Activated T-helper 9 cell treated with anti-CD3 and anti-CD28 coated beads, Interleukin-2, amount 50 U/mL, for 16 hours (primary cell): ENCODE measurements at places on chromosomes 16 and 17.
A peak's percentile ranks its signal among the peaks of the same experiment; 100 is the strongest.

DNA sequence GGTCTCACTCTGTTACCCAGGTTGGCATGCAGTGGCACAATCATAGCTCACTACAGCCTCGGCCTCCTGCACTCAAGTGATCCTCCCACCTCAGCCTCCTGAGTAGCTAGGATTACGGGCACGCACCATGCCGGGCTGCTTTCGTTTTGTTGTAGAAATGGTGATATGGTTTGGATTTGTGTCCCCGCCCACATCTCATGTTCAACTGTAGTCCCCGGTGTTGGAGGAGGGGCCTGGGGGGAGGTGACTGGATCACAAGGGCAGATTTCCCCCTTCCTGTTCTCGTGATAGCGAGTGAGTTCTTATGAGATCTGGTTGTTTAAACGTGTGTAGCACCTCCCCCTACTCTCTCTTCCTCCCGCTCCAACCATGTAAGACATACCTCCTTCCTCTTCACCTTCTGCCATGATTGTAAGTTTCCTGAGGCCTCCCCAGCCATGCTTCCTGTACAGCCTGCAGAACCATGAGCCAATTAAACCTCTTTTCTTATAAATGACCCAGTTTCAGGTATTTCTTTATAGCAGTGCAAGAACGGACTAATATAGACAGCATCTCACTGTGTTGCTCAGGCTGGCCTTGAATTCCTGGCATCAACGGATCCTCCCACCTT is 6.0 kb downstream of the PDZD9 start:
- no peak for DNase-seq

DNA sequence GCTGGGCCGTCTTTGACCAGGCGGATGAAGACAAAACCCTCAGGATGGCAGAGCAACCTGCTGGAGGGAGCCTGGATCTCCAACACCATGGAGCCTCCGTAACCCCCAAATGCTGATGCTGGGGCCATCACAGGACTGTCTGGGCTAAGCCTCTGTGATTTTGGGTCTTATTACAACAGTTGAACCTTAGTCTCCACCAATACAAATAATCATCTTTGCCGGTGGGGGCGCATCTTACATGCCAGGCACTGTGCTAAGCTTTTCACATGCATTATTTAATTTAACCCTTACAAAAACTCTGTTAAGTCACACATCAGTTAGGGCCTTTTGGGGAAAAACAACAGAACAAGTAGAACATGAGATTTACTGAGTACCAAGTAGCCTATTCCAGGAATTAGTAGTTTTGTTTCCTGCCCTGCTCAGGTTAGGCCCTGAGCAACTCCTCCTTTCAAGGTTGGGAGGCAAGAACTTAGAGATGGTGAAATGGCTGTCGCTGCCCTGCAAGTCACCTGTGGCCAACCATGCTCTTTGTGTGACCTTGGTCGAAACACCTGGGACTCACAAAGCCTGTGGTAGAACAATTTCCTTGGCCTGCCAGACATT is 8.9 kb upstream of the ITGAM start:
- DNase-seq: no peak

DNA sequence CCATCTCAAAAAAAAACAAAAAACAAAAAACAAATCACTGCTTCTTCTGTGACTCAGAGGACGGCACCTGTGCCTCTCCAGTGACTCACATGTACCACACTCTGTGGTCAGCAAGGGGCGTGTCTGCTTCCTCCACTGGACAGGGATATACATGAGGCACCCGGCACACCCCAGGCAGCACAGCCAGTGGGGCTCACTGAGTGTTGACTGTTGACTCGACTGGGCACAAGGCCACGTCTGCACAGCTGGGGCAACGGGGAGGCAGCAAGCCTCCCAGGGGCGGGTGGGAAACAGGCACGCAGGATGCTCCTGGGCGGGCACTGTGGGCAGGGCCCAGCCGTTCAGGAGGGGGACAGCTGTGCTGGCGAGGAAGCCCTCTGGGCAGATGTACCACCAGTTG is 64.1 kb downstream of the TIMM22 start:
- no peak for DNase-seq

DNA sequence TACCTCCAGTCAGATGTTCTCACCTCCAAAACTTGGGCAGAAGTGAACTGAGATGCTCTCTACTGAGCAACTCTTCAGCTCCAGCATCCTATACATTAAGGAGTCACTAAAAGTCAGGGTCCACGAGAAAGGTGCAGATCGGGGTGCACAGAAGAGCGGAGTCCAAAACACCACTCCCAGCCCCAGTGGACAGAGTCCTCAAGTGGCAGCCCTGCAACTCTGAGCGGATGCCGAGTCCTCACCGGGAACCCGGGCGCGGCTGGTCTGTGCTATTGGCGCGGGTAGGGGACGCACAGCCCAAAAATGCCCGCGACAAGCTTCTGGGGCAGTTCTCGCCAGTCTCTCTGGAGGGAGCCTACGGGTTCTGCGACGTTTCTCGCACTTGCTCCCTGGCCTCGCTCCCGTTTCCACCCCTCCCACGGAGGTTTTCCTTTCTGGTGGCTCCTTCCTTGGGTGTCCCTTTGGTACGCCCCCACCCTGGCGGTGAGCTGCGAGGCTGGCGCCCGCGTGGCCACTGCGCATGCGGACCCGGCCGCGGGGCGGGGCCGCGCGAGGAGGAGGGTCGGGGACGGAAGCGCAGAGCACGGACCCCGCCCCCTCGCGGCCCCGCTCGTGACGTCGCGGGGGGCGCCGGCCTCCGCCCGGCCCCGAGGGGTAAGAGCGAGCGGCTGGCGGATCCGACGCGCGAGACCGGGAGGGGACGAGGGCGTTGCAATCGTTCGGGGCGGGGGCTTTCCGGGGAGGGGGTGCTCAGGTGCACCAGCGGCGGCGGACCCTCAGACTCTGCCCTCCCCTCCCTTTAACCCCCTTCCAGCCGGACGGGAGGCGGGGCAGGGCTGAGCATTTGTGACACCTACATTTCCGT is at the start of gene TMEM219:
TSS of gene TMEM219 (plus strand) at position 601 of the 865 bp plus-strand sequence. CDS start 1,065 bp downstream, outside the sequence.
- DNase-seq: peak; percentile 91

DNA sequence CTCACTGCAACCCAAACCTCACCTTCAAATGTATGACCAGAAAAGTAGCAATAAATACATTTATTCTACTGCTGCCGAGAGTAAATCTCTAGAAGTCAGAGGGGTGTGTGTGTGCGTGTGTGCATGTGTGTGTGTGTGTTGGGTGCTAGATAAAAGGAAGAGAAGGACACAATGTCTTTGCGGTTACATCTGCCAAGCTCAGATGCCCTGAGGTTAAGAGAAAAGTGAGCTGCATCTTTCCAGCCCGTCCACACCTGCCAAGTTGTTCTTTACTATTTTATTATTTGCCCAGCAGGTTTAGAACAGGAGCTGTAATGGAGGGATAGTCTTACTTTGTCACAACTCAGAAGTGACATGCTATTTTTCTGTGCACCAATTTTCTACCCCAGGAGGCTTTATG is 54.5 kb upstream of the ANKFN1 start:
- DNase-seq: no peak

GRCh38 chr16:57830890-57831484 is 28.7 kb upstream of the KIFC3 start:
- DNase-seq: no peak

DNA sequence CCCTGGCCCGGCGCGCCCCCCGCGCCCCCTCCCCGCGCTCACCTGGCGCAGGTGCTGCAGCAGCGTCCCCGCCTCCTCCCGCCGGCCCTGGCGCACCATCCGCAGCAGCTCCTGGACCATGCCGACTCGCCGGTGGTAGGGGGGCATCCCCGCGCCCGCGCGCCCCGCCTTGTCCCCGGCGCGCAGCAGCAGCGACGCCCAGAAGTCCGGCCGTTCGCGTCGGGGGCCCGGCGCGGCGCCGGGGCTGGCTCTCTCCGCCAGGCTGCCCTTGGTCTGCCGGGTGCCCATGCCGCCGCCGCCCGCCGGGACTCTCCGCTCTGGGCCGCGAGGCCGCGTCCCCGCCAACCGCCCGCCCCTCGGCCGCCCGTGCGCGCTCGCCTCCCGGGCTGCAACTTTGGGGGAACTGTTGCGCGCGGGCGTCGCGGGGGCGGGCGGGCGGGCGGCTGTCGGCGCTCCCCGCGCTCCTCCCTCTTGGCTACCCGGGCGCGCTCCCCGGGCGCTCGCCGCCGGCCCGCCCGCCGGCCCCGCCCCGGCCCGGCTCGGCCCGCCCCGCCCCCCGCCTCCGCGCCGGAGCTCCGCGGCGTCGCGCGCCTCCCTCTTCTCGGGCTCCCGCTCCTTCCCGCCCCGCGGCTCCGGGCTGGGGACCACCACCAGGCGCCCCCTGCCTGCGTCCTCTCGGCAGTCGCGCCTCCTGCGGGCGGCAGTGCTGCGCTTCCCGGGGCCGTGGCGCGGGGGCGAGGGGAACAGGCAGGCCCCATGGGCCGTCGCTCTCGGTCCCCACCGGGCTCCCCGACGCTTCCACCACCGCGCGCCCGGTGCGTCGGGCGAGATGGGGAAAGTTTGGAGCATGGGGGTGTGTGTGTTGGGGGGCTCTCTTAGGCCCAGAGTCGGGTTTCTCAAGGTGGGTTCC is at the start of gene LRRC75A:
TSS of gene LRRC75A (minus strand) at position 491 of the 910 bp plus-strand sequence. CDS start at position 288, 203 bp downstream.
- DNase-seq: peak; percentile 41

DNA sequence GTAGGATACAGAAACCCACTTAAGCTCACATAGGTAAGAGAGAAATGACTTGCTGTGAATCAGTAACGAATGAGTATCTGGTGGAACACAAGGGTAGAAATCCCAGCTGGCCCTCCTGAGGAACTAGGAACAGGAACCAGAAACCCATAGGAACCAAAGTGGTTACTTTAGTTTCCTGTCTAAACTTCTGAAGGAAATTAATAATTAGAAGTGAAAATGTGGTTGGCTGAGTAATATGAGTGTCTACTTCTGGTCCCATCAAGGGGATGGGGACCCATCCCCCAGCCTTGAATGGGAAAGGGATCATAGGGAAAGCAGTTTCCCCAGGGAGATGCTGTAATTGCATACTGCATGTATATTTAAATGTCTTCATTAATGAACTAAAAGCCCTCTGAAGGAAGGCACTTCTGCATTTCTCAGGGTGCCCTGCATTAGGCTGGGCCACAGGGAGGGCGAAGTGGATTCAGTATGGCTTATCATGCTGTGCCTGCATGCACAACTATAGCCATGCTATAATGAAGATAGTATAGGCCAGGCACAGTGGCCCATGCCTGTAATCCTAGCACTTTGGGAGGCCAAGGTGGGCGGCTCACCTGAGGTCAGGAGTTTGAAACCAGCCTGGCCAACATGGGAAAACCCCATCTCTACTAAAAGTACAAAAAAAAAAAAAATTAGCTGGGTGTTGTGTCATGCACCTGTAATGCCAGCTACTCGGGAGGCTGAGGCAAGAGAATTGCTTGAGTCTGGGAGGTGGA is 45.6 kb downstream of the CYB5B start:
- no peak for DNase-seq

DNA sequence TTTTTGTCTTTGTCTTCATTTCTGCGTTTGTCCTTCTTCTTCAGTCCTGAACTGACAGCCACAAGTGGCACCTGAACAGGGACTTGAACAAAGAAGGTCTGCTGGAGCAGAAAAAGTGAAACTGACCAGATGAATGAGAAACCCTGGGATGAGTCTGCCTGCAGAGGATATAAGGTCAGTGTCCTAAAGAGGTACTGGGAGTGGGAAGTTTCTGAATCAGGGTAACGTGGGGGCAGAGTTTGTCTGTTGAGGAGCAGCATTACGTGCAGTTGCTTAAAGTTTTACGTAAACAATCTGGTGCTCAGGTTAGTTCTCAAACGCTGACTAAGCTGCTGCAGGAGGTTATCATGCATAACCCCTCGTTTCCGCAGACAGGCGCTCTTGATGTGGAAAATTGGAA is 2057.6 kb downstream of the TP53TG3F start:
- DNase-seq: no peak

DNA sequence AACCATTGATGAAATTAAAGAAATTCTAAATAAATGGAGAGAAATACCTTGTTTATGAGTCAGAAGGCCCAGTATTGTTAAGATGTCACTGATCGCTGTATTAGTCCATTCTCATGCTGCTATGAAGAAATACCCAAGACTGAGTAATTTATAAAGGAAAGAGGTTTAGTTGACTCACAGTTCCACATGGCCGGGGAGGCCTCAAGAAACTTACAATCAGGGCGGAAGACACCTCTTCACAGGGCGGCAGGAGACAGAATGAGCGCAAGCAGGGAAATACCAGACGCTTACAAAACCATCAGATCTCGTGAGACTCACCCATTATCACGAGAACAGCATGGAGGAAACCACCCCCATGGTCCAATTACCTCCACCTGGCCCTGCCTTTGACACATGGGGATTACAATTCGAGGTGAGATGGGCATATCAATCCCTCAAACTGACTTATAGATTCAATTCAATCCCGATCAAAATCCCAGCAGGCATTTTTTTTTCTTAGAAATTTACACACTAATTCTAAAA is 157.2 kb downstream of the ENGASE start:
- DNase-seq: no peak

DNA sequence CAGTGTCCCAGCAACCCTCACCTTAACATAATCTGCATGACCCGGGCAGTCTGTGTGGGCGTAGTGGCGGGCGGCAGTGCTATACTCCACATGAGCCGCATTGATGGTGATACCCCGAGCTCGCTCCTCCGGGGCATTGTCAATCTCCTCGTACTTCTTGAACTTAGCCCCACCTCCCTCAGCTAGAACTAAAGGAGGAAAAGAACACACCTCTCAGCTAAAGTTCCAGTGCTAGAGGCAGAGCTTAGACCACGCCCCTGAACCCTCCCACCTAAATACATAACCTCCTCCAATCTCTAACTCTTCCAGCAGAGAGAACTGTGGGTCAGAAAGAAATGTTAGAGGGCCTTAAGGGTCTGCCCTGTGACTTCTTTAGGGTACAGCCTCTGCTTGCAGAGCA is 855 bp downstream of the TUFM start:
- no peak for DNase-seq

DNA sequence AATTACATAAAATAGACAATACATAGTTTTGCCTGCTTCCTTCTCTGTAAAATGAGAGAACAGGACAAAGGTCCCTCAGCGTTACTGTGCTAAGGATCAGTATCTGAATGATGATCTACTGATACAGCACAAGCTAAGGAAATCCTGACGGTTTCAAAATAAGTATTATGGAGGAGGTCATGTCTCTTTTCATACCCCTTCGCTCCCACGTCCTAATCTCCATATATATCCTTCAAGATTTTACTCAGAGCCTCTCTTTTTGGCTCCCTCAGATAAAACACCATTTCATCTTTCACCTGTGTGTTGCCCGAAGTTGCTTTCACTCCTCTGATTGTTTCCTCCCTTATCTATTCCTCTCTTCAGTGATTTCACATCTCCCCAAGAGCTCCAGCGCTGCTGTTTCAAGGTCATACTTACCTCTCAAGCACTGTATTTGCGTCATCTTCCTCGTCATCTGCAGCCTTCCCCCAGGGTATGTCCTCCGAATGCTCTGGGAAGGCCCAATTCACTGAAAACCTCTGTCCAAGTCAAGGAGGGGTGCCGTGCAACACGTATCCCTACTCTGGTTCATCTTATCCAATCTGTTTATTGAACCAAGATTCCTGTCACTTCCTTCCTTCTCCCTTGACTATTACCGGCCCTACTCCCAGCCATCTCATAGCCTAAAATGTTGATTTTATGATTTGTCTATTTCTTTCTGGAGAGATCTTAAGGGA is 1.2 kb upstream of the BLTP2 start:
- no peak for DNase-seq

GRCh38 chr16:58198803-58199411 is 1.0 kb upstream of the CSNK2A2 start:
- DNase-seq: no peak
